ENCODE measurements at places on chromosomes 12 and 14.

- no peak for DNase-seq
These were observed 34.3 kb downstream of the KICS2 start for GRCh38 chr12:64187794-64188193.

DNA sequence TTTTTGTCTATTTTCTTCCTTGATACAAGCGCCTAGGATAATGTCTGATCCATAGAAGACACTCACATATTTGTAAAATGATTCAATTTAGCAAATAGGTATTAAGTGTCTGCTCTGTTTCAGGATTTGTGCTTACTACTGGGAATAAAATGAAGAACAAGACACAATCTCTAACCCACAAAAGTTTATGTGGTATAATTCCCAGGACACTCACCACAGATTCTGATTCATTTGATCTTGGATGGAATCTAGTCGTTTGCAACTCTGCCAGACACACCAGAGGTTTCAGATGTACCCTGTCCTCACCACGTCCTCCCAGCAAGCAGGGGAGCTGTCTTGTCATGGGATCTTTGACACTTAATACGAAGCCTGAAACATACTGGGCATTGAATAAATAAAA is 208.3 kb downstream of the LRIG3 start:
- no peak for DNase-seq

GRCh38 chr14:55451950-55452349 is 11.5 kb upstream of the TBPL2 start:
- no peak for DNase-seq

GRCh38 chr12:2963154-2963759 is 4.1 kb downstream of the TEAD4 start:
- DNase-seq, result no peak

DNA sequence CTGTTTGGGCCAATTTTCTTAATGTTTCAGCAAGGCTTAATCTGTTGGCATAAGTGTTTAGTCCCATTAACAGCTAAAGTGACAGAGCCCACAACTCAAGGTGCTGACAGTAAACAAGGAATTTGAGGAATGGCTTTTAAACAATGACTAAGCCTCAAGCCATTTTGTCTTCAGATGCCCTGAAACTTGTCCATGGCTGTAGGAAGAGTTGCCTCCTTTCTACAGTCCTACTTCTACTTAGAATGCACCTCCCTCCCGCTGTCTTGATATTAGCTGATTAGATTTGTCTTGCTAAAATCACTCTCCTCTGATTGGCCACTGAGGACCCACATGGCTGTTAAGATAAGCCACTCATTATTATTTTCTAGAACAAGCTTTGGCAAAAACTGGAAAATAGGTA is 188.4 kb upstream of the OTX2 start:
- DNase-seq, result no peak

DNA sequence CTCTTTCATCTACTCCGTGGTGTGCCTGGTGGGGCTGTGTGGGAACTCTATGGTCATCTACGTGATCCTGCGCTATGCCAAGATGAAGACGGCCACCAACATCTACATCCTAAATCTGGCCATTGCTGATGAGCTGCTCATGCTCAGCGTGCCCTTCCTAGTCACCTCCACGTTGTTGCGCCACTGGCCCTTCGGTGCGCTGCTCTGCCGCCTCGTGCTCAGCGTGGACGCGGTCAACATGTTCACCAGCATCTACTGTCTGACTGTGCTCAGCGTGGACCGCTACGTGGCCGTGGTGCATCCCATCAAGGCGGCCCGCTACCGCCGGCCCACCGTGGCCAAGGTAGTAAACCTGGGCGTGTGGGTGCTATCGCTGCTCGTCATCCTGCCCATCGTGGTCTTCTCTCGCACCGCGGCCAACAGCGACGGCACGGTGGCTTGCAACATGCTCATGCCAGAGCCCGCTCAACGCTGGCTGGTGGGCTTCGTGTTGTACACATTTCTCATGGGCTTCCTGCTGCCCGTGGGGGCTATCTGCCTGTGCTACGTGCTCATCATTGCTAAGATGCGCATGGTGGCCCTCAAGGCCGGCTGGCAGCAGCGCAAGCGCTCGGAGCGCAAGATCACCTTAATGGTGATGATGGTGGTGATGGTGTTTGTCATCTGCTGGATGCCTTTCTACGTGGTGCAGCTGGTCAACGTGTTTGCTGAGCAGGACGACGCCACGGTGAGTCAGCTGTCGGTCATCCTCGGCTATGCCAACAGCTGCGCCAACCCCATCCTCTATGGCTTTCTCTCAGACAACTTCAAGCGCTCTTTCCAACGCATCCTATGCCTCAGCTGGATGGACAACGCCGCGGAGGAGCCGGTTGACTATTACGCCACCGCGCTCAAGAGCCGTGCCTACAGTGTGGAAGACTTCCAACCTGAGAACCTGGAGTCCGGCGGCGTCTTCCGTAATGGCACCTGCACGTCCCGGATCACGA is 2.2 kb downstream of the SSTR1 start:
- DNase-seq, result no peak

DNA sequence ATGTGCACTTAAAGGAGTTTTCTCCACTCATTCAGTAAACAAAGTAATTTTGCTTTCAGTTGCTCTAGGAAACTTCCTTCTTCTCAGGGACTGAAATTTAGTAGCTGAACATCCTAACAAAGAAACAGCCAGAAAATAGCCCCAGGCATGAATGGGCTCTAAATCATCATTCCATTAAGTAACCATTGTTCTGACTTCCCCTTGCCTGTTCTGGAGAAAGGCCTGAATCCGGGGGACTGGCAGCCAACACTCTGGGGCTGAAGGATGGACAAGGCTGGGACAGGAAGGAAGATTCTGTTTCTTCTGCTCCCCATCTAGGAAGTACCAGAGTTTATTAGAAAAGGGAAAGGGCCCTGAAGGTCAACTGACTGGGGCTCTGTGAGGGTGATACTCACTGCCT is 104.5 kb downstream of the ESRRB start:
- no peak for DNase-seq

GRCh38 chr14:63290741-63291430 is 27.8 kb downstream of the GPHB5 start:
- DNase-seq, result no peak

DNA sequence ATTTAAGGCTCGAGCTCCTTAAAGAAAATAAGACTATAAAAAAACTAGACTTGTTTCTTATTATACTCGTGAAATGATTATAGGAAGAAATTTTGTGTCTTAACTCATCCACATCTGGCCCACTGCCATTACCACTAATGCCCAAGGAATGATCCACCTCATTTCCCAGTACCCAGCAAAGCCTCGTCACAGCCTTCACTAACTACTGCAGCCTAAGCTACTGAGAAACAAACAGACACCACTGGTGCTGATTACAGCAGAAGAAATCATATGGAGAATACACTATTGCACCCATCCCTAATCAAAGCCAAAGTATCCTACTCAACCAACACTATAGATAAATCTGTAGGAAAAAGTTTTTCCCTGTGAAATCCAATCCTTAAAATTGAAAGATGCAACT is 205.3 kb upstream of the NAV3 start:
- DNase-seq, result no peak

- DNase-seq, result no peak
These were observed 233.3 kb upstream of the FLRT2 start for GRCh38 chr14:85296456-85297210.

- DNase-seq, result no peak
These were observed 33.8 kb downstream of the TECPR2 start for GRCh38 chr14:102396521-102396920.

DNA sequence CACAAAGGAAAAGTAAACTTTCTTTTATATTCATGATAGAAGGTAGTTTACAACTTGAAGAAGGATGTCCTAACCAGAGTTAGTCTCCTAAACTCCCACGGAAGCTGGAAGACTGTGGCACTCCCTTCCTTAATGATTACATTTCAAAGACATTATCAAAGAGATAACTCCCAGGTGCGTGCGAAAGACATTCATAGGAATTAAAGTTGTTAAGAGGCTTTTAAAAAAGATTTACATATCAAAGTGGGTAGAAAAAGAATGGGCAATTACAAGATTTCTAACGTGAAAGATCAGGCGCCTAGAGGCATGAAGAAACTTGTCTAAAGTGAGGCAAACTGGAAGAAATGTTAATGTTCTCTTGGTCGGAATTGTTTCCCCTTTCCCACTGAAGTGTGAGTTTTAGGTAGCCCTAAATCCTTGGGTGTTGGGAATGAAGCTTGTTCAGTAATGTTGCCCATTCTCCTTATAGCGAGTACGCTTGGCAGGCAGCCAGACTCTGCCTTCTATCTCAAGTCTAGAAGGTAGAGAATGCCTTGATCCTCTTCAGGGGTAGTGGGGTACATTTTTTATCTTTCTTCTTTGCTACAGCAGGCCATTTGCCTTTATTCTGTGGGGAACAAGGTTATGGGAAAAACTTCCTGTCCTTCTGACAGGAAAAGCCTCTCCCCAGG is 642.0 kb downstream of the SLC6A15 start:
- no peak for DNase-seq

GRCh38 chr12:18970603-18971002 is 158.9 kb upstream of the PLEKHA5 start:
- no peak for DNase-seq

DNA sequence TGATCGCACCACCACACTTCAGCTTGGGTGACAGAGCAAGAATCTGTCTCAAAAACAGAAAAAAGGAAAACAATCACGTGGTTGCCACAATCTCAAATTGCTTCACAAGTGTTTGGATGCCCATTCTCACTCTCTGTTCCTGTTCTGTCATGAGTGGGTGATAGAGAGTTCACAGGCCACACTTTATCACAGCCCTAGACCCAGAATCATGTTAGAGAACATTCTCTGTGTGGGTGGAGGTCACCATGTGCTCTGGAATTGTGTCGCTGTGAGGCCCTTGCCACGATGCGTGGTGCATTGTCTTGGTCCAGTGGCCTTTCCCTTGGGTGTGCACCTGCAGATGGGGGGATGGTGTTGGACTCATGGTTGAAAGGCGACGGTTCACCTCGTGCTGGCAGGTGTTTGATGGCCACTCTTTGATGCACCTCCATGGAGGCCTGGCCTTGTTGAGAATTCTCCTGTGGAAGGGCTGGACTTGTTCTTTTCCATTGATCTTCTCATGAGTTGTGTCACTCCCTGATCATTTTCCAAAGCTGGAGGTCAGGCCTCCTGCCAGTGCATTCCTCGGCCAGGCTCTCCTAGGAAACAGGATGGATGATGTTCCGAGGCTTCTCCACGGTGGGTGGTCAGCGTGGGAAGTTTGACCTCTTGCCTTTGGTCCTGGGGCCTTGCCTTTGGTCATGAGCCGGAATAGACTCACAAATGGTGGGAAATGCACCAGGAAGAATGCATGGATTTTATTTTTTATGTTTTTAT is 91.9 kb downstream of the SLC24A4 start:
- no peak for DNase-seq

DNA sequence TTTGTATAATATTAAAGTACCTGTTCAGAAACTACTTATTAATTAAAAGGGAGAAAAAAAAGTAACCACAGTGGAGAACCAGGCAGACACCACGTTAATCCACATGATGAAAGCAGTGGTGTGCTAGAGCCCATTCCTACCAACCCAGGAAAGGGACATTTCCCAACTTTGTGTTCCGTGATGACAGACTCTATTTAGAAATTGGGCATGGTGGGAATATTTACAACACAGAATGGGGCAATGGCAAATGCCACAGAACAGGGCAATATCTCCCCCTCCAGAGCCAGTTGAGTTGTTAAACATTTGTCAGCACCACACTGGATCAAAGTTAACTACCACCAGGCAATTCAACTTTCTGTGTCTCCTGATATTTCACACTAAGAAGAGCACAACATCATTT is 1.2 kb upstream of the HIGD1C start:
- DNase-seq, result no peak

GRCh38 chr12:131348231-131348630 is 362.7 kb upstream of the SFSWAP start:
- DNase-seq, result no peak

GRCh38 chr12:3273409-3273853 is 196.3 kb downstream of the TSPAN9 start:
- no peak for DNase-seq

Measured in DMS 273 treated with DMSO at 0.1 percent for 48 hours (cell line).